ENCODE measurements at places on chromosomes 4 and X.

- DNase-seq: peak; percentile 64
These were observed 56.6 kb downstream of the ANAPC10 start for GRCh38 chr4:145041378-145041777.

GRCh38 chr4:911871-912490, 20.1 kb downstream of the GAK start:
- no peak for DNase-seq

GRCh38 chrX:3522101-3522650, 175.7 kb upstream of the MXRA5 start:
- DNase-seq: no peak

- no peak for DNase-seq
These were observed 38.0 kb downstream of the PCGF3 start for GRCh38 chr4:743463-744211.

DNA sequence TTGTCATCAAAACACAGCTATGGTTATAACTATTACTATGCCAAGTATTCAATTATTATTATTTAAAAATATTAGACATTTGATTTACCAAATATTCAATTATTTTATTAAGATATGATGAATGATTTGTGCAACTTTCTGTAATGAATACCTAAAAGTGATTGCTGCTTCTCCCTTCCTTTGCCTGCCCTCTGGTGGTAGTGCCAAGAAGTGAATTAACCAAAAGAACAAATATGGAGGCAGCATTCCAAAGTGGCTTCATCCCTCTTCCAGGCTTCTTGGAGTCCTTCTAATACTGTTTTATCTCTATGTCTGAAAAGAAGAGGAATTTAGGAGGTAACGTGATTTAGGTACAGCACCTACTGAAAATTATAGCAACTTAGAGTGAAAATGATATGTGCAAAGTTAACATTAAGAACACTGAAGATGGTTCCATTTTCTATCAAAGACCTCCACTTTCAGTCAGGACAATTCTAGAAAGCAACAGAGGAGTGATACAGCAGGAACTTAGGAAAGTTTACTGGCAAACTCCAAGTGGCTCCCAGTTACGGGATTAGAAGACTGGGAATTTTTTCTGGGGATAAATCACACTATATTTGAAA, 43.0 kb downstream of the ENPEP start:
- DNase-seq: peak; percentile 33

DNA sequence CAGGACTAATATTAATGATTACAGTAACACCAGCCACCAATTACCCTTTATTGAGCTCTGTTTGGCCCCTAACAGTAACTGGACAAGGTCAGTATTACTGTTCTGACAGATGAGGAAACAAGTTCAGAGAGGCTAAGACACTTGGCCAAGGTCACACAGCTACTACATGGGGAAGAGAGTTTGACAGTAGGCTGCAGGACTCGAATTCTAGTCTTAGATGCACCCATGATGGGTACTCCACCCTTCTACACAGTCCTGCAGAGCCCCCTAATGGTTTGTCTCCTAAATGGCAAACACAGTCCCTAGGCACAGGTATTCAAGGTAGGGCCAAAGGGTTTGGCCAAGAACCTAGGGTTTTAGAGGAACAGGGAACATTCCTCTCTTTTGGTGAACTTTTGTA, 93.9 kb downstream of the NSUN7 start:
- DNase-seq: no peak

GRCh38 chr4:153645183-153645582, 38.9 kb upstream of the TLR2 start:
- DNase-seq: no peak

DNA sequence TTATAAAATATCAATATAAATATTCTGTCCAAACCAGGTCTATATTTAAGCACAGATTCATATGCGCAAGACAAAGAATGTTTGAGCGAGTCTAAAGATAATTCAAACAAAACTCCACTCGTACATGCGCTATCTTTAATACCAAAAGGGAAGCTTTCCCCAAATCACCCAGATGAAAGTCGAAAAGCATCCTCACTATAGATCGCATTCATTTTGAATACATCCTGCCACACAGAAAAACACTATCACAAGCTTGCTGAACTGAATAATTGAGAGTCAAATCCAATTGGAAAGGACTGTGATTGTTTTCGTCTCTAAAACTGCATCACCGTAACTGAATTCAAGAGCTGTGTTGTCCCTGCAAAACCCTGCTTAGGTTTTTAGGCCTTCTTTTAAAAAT, 685 bp downstream of the TASL start:
- peak; percentile 9 for DNase-seq

DNA sequence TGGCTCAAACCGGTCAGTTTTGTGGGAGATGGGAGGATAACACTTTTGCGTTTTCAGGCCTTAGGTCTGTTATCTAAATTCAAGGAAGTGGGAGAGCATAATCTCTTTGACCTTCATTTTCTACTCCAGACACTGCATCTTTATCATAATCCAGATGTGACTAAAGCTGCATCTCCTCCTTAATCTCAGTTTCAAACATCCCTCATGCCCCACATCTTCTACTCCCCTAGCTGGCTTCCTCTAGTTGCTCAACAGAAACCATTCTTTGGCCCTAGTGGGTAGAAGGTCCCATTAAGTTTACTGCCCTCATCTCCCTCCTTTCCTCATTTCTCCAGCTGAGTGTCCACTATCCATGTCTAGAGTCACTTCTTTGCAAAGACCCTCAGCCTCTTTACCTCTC, 18.8 kb upstream of the RASL11B start:
- no peak for DNase-seq

DNA sequence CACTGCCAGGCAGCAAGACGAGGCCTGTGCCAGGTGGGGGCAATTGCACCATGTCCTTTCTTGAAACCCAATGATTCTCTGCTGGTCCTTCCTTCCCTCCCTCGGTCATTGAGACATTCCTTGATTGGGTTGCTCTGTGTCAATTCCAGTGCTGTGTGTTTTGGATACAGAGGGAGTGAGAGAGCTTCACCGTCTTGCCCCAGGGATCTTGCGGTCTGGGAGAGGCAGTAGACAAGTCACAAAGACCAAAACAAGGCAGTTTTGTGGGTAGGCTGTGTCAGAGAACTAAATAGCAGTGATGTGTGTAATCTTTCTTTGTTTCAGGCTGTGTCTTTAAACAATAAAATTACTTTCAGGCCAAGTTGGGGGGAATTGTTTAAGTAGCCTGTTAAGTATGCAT, 38.8 kb upstream of the TADA2B start:
- DNase-seq: no peak

GRCh38 chr4:118950224-118950623, 61.6 kb downstream of the SYNPO2 start:
- no peak for DNase-seq

GRCh38 chr4:56307423-56307822, 79.9 kb downstream of the AASDH start:
- no peak for DNase-seq

- no peak for DNase-seq
These were observed 396.5 kb downstream of the PRDM5 start for GRCh38 chr4:120526033-120526432.

GRCh38 chr4:98204236-98204553, 57.0 kb upstream of the RAP1GDS1 start:
- no peak for DNase-seq

DNA sequence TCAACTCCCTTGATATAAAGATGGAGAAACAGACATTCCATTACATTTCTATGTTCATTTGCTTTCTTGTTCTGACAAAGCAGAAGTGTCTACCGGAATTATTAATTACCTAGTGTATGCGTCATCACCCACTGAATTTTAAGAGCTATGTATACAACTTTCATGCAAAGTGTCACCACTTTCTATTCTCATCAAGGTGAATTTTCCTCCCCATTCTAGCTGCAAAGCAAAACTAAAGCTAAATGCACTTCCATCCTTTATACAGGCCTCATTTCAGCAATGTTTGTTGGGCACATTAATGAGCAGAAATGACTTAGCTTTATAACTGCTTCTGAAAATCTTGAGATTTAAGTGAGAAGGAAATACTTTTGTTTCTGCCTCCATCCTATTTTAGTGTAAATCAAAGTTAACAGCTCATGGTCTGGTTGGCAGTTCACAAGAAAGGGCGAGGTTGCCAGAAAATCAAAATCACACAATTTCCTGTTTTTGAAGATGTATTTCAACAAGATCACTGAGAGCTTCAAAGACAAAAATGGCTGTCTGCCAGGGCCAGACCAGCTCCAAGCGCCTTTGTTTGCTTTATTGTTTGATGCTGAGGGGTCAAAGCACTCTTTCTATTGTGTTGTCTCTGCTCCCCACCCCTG, 7.2 kb upstream of the FAM9C start:
- peak; percentile 60 for DNase-seq

GRCh38 chr4:47669946-47670345, 167.9 kb downstream of the CORIN start:
- DNase-seq: no peak

DNA sequence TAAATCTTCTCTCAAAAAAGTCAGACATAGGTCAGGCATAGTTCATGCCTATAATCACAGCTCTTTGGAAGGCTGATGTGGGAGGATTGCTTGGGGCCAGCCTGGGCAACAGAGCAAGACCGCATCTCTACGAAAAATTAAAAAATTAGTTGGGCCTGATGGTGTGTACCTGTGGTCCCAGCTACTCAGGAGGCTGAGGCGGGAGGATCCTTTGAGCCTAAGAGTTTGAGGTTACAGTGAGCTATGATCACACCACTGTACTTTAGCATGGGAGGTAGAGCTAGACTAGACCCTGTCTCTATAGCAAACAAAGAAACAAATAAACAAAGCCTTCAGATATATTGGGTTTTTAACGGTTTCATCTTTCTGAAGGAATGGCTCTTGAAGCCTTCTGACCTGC, 62.2 kb downstream of the DIPK2B start:
- DNase-seq: no peak

DNA sequence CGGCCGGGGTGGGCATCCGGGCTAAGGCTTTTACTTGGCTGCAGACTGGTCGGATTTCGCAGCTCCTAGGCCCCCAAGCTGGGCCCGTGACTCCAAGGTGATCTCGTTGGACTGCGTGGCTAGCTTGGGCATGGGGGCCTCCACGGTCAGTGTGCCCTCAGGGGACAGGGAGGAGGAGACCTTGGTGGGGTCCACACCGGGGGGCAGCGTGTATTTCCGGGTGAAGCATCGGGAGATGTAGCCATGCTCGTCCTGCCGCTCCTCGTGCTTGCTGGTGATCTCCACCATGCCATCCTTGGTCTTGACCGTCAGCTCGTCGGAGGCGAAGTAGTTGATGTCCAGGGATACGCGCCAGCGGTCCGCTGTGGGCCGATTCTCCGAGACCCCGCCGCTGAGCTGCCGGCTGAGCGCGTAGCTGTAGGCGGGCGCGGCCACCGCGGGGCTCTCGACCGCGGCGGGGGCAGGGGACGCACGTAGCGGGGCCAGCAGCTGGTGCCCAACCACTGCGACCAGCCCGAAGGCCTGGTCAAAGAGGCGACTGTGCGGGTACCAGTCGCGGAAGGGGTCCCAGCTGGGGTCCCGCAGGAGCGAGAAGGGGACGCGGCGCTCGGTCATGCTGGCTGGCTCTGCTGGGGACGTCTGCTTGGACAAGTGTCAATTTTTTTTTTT, 881 bp upstream of the CACNA1F start:
- no peak for DNase-seq

- DNase-seq: peak; percentile 53
These were observed 18.5 kb downstream of the HERC3 start for GRCh38 chr4:88610771-88611170.

GRCh38 chrX:150577174-150577573, 8.8 kb downstream of the MTM1 start:
- no peak for DNase-seq

DNA sequence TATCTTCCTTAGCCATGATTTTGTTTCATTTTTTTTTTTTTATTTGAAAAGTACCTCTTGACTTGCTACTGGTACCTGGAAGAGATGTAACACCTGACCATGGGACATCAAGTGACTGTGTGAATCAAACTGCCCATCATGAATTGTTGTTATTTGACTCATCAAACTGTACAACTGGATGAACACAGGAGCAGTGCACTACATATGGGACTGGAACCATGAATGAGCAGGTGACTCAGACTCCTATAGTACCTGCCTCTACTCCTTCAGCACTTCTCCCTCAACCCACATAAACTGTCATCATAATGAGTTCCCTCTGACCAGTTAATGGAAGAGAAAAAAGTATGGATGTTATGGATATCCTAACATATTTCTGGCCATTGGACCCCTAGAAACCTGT, 15.9 kb upstream of the UBE2D3 start:
- no peak for DNase-seq
